ENCODE measurements at places on chromosomes 3 and 15.
A peak's percentile ranks its signal among the peaks of the same experiment; 100 is the strongest.

GRCh38 chr15:31236184-31237042 lies 90.2 kb upstream of the KLF13 start:
- DNase-seq: peak; percentile 92

DNA sequence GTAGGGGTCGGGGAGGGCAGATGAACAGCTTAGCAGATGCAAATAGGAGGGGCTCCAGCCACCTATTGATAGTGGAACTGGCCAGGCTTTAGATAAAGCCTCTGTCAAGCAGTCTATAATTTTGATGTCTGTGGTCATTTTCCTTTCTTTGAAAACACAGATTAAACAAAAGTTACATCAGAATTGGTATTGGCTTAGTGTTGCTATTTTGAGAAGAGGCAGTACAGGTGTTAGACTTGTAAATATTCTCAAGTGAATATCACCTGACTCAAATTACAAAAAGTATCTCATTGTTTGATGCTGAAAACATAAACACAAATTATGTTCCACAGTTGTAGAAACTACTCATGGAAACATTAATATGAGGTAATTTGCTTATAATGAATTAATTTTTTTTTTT lies 18.1 kb downstream of the GHRL start:
- DNase-seq: no peak

- no peak for DNase-seq
Observed at GRCh38 chr3:28151608-28152228, 89.7 kb upstream of the CMC1 start.

- DNase-seq: no peak
Observed at GRCh38 chr3:126484148-126484547, 8.5 kb upstream of the ZXDC start.

DNA sequence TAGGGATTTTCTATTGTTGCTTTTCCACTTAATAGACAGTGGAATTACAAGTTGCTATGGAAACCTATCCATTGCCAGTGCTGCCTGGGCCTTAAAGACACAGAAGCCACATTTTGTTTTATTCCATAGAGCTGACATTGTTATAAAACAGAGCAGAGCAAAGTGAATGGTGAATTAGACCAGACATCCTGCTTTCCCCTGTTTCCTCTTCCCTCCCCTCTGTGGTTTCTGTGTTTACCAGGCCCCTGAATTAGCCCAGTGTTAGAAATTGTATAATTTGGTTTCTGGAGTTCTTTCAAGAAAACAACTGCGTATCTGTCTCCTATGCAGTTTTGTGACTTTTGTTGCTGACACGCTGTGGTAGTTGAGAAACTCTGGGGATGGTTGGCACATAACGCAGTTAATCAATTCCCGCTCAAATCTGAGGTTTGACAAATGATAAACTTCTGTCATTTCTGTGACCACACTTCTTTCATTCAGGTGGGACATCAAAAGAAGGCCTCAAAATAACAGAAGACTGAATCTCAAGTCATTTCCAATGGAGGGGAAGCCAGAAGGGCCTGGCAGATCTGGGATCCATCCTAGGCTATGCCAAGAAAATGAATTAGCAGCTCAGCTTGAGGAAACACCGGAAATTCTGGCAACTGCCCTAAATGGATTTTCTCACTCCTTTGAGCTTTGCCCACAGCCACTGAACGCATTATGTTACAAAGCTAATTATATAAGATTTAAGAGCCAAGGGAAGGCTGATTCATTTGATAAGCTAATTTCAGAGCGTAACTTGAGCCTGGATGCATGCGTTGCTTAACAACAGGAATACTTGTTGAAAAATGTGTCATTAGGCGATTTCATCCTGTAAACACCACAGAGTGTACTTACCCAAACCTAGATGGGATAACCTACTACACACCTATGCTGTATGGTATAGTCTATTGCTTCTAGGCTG lies 46.9 kb downstream of the NR1D2 start:
- DNase-seq: no peak

DNA sequence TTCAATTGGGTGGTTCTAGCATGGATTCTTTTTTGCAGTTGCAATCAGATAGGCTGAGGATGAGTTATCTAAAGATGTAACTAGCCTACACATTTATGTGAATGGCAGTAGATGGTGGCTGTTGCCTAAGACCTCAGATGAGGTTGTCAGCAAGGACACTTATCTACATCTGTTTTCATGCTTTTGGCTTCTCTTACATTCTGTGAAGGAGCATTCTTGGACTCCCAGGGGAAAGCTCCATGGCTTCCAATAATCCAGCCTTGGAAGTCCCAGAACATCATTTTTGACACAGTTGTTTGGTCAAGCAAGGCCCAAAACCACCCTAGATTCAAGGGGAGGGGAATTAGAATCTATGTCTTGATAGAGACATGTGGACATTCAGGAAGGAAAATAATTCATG lies 332.2 kb upstream of the RBMS3 start:
- no peak for DNase-seq

GRCh38 chr3:15327941-15328340 lies 4.4 kb downstream of the SH3BP5 start:
- DNase-seq: peak; percentile 80

- DNase-seq: peak; percentile 36
Observed at GRCh38 chr3:65425880-65426279, 612.8 kb downstream of the MAGI1 start.

DNA sequence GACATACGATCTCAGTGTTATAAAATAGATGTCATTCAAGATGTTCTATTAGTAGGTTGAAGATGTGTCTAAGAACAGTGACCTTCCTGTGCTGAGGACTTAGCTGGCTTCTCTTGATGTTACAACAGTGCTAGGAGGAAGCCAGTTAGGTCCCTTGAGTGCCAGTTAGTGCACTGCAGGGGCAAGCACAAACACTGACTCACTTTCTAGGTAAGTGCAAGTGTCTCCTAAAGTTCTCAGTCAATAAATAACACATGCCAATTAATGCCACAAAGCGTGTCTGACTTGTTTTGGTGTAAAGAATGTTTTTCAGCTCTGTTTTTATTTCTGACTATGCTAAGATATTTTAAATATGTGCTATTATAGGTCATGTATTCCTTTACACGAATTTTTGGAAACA lies 211.8 kb downstream of the NAALADL2 start:
- DNase-seq: no peak

DNA sequence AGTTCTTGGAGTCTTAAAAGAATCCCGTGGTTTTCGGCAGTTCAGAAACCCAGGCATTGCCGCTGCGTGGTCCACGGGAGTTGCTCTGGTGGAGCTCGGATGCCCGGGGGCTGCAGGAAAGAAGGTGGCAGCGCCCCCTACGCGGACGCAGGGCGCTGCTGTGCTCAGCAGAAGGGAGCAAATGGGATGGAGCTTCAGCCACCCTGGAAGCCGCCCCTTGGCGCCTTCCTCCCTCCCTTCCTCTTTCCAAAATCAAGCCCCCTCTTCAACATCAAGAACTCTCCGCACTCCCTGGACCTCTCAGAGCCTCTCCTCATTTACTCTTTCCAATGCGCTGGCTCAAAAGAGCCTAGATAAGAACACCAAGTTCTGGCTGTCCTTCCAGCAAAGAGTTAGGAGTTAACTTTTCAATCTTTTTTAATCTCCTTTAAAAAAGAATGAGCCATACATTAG lies 880 bp upstream of the CHRNA7 start:
- peak; percentile 34 for DNase-seq

DNA sequence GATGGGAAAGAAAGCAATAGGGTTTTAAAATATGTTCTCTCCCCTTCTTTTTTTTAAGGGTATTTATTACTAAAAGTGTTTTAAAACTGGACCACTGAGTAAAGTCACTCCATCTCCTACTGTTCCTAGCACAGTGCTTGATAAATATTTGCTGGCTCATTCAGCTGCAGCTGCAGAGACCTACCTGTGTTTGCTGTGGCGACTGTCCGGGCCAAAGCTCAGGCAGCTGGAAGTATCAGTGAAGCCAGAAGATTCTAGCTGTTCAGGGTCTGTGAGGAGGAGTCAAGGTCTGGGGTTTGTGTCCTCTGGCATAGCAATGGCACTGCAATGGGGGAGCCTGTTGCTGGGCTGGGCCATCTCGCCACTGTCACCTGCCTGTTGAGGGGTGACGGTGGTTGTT lies 109.9 kb downstream of the RPLP1 start:
- no peak for DNase-seq

- DNase-seq: peak; percentile 74
Observed at GRCh38 chr3:12479919-12480427, 4.3 kb upstream of the TSEN2 start.

DNA sequence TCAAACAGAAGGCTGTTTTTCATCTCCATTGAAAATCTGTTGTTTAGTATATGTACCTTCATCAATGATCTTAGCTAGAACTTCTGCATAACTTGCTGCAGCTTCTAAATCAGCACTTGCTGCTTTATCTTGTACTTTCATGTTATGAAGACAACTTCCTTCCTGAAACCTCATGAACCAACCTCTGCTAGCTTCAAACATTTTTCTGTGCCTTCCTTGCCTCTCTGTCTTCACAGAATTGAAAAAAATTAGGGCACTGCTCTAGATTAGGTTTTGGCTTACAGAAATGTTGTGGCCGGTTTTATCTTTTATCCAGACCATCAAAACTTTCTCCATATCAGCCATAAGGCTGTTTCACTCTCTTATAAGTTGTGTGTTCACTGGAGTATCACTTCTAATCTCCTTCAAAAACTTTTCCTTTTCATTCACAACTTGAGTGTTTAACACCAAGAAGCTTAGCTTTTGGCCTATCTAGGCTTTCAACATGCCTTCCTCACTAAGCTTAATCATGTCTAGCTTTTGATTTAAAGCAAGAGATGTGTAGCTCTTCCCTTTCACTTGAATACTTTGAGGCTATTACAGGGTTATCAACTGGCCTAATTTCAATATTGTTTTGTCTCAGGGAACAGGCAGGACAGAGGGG lies 78.6 kb downstream of the IGSF11 start:
- DNase-seq: no peak

DNA sequence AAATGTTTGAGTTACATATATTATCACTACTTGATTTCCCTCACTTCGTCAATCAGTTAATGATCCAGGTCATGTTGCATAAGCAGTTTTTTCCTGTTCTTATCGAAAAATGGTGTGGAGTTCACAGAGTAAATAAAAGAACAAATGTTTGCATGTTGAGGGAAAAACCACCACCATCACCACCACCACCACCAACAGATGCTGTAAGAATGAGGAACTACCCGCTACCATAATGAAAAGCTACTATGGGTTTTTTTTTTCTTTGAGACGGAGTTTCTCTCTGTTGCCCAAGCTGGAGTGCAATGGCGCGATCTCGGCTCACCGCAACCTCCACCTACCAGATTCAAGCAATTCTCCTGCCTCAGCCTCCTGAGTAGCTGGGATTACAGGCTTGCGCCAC lies 27.6 kb downstream of the RUBCN start:
- DNase-seq: no peak

DNA sequence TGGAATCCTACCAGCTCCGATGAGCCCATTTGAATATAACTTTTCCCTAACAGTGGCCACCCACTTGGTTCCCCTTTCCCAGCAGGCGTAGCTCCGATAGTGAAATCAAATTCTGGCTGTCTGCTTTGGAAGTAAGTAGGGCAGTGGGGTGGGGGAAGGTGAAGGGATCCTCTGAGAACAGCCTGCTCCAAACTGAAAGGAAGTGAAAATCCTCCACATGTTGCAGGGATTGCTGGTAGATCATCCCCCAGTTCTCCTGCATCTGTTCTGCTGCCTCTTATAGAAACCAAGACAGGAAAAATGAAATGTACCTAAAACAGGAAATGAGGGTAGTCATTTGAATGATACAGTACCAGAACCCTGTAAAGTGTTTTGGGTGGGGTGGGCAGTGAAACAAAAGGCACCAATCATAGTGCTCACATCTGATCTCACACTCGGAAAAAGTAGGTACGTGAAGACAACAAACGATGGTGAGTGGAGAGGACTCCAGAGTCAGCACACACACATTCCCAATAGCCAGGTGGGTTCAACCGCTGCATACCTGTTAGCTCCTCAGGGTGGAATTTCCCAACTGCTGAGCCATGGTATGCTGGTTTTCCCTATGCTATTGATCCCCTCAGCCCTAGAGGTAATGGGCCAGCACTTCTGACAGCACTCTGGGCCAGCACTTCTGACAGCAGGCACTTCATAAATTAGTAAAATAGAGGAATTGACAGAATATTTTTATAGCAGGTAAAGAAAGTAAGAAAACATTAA lies 304.9 kb upstream of the ADAMTS9 start:
- DNase-seq: no peak

DNA sequence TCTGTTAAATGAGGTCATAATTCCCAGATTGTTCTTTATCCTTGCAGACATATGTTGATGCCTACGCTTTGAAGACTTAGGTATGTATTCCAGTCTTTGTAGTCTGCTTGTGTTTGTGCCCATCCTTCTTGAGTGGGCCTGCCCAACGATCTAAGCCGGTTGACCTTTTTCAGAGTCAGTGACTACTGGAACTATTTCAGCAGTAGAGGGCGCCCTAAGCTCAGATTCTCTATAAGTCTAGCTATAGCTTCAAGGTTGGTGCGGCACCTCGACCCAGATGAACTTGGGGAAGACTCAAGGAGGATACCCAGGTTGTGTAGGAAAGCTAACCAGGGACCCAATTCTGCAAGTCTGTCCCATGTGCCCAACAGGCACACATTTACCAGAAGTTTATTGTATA lies 228.8 kb upstream of the PPP2R3A start:
- no peak for DNase-seq

GRCh38 chr15:68638953-68639515 lies 60.2 kb downstream of the CORO2B start:
- DNase-seq: peak; percentile 50

DNA sequence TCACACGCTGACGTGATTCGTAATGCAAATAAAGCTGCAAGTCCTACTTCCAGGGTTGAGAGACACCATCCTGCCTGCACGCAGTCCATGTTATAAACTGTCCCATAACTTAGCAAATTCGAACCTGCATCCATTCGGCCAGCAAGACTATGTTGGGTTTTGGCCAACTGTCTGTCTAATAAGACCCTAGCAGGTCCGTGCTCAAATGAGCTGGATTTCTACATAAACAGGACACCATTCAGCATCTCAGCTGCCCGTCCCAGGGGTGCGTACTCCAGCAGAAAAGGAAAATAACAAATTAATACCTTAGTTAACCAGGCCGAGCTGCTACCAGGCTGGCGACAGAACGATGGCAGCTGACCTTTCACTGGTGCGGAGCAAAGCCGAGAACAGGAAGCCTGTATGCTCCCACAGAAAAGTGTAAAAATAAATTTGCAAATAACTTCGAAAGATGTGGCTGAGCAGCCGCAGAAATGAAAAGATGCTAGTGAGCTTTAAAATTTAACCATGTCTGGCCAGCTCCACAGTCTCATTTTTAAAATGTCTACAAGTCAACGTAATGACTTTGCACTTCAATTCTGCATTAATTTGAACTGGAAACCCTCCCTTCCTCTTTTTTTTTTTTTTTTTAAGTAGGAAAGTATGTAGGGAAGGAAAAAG lies 97.1 kb upstream of the SNRPA1 start:
- no peak for DNase-seq

- DNase-seq: peak; percentile 32
Observed at GRCh38 chr3:14303336-14304100, 98.9 kb upstream of the SLC6A6 start.
